ENCODE measurements at places on chromosomes 7 and 10.

- DNase-seq, result no peak
These were observed 44.0 kb upstream of the TNRC18 start for GRCh38 chr7:5467645-5468044.

DNA sequence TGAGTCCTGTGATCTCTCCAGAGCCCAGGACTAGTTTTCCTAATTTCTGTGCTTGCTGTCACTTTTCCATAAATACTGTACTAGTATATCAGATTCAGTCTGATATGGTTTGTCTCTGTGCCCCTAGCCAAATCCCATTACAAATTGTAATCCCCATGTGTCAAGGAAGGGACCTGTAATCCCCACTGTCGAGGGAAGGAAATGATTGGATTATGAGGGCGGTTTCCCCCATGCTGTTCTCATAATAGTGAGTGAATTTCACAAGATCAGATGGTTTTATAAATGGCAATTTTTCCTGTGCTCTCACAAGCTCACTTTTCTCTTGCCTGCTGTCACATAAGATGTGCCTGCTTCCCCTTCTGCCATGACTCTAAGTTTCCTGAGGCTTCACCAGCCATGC lies 54.8 kb upstream of the IFRD1 start:
- DNase-seq, result no peak

GRCh38 chr7:134690614-134691504 lies 44.2 kb downstream of the BPGM start:
- DNase-seq, result no peak

- DNase-seq, result no peak
These were observed 76.7 kb downstream of the ANK3 start for GRCh38 chr10:60312818-60313588.

DNA sequence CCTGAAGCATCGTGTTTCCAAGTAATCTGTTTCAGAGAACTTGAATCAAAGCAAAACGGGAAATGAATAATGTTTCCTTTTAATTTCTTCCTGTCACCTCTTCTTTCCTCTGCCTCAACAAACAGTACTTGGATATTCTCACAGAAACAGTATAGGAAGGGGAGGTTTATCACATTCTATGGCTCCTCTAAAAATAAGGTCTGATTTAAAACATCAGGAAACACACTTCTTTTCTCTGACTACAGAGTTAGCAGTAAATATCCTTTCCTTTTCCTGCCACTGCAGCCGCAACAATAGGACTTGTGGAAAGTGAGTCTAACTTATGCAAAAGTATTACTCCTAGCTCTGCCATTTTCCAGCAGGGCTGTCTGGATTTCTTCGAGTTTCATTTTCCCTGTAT lies 62.3 kb downstream of the CH25H start:
- DNase-seq, result no peak

- no peak for DNase-seq
These were observed 20.6 kb upstream of the GDI2 start for GRCh38 chr10:5833814-5834213.

DNA sequence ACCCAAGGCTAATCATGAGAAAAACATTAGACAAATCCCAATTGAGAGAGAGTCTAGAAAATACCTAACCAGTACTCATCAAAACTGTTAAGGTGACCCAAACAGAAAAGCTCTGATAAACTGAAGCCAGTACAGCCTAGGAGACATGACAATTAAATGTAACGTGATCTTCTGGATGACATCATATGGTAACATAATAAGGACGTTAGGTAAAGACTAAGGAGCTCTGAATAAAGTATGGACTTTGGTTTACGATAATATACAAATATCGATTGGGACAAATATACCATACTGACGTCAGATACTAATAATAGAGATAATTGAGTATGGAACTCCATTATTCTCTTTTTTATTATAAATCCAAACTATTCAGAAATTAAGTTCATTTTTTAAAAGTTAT lies 561.1 kb upstream of the STEAP1 start:
- no peak for DNase-seq

- no peak for DNase-seq
These were observed 26.0 kb upstream of the GLI3 start for GRCh38 chr7:42262964-42263363.

DNA sequence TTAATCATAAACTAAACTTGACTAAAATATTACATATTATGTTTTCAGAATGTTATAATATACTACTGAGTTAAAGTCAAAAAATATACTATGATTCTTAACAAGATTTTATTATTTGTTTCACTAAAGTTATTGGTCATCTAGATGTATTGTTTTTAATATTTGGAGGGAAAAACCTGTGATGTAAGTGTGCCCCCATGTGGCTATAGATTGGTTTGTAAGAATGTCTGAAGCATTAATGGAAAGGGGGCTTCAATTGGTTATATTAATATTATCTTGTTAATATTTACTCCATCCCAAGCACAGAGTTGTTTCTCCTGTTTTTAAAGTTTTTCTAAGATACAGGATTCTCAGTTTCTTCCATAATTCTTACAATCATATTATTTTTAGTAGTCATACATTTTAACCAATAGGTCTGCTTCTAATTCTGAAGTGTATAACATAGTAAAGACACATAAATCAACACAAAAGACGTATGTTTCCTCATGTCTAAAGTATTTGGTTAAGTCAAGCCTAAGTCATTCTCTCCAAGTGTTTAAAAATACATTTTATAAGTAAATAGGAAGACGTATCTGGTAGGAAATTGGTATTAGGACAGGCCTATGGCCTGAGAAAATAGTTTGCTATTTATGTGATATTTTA lies 58.0 kb downstream of the GNAT3 start:
- no peak for DNase-seq

- no peak for DNase-seq
These were observed 95.4 kb downstream of the CREB5 start for GRCh38 chr7:28507525-28508282.

DNA sequence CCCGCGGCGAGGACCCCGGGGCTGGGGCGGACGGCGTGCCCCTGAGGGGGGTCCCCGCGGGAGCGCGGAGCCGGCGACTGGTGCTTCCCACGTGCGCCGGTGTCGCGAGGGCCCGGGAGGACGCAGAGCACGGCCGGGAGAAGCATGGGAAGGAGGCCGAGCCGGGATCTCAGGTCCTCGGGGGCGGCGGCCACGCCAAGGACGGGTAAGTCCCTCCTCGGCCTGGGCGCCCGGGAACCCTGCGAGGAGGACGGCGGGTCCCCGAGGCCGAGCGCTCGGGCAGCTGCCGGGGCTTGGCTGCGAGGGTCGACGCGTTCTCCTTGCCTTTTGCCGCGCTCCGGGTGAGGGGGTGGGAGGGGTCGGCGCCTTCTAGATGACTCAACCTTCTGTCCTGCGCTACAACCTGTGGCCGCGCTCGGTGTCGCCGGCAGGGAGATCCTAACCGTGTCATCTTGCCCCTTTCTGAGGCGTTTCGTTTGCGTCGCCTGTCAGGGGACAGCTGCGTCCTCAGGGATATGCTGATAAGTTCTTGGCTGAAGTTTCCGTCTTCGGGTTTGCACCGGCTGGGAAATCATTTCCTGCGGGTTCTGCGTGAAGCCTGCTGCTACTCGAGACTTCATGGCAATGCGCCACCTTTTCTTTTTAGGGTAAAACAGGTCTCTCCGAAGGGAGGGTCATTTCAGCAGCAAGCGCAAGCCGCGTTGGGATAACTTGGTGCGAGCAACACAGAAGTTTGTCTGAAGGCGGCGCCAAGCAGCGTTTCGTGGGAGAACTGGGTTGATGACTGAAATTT lies 529 bp downstream of the TASOR2 start:
- peak; percentile 90 for DNase-seq

DNA sequence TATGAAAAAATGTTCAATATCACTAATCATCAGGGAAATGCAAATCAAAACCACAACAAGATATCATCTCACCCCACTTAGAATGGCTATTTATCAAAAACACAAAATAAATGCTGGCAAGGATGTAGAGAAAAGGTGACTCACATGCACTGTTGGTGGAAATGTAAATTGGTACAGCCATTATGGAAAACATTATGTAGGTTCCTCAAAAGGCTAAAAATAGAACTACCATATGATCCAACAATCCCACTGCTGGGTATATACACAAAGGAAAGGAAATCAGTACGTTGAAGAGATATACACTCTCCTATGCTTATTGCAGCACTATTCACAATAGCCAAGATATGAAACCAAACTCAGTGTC lies 50.2 kb downstream of the CDK1 start:
- no peak for DNase-seq

GRCh38 chr10:84155521-84155920 lies 16.2 kb downstream of the GHITM start:
- DNase-seq, result no peak

DNA sequence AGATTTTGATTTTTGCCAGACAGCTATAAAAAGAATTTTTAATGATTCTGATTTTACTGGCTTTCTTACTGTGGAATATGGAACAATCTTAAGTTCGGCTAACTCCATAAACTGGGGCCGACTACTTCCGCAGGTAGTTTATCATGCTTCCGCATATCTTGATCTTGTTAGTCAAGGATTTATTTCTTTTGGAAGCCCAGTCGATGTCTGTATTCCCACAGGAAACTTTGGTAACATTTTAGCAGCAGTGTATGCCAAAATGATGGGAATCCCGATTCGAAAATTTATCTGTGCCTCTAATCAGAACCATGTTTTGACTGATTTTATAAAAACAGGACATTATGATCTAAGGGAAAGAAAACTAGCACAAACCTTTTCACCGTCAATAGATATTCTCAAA lies 8.1 kb downstream of the THNSL1 start:
- DNase-seq, result no peak

- DNase-seq, result no peak
These were observed 26.3 kb downstream of the CRCP start for GRCh38 chr7:66140924-66141323.

DNA sequence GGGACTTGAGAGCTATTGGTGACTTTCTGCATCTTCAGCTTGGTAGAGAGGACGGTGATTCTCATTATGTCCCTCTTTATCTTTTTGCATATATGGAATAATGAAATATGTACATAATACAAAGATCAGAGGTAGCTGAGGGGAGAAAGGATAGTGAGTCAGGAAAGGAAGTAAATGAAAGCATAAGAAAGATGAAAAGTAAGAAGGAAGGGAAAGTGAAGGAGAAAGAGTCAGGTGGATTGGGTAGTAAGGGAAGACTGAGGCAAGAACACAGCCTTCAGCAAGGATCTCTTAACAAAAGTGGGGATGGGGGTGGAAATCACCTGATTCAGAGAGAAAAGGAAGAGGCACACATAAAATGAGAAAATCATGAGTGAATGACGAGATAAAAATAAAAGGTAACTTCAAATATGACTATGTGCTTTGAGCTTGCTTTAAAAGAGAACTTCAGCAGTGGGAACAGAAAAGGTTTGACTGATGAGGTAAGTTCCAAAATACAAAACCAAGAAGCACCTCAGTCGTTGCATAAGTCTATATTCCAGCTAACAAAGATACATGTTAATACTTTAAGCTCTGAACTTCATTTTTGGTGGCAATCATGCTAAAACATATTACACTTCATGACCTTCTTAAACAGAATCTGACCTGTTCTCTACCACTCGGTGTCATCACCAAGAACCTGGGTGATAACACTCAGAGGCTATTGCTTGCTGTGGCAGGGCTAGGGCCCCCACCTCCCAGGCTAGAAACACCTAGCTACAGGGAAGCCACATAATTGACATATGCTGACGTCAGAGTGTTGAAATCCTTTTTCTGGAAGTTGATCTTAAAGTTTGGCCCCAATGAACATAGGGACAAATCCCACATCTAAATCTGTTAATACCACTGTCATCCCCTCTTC lies 32.9 kb downstream of the NRCAM start:
- no peak for DNase-seq

DNA sequence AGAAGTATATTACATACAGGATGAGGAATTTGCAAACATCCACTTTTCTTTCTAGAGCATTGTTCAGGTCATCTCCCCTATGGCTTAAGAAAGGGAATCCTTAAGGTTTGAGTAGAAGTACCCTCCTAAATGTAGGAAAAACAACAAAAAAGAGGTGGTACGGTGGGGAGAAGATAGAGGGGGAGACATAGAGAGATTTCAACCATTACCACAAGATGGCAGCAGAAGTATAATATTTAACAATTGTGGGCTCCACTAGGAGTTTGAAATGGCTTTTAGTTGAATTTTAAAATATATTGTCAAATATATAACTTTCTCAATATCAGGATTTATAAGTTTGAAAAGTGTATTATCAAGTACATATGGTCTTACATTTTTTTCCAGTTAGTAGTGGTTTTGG lies 72.7 kb upstream of the PRKG1 start:
- no peak for DNase-seq

DNA sequence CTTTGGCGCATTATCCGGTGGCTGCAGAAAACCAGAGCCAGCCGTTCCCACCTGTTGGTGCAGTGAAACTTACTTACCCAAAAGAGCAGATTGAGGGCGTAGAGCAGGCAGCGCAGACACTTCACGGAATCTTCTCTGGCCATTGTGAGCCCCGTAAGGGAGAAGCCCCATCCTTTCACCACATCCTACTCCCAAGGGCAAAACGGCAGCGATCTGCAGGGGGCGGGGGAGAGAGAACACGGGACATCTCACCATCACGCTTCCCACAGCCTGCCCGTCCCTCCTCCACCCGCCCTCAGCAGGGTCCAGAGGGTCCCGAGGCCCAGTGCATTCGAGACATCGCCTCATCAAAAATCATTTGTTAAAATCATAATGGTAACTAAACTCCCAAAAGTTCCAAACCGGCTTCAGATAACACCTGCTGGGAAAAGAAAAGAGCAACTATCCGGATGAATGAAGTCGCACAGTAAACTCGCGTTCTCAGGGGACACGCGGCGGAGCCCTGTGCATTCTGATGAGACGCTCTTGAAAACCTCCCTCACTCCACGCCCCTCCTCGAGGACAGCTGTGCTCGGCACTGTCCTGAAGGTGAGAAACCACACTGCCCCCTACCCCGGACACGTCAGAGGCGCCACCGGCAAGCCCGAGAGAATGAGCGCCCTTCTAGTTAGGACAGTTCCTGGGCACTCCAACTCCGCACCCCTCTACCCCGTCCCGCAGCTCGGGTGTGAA lies 1.2 kb downstream of the TSPAN12 start:
- DNase-seq, result peak; percentile 64

- no peak for DNase-seq
These were observed 35.2 kb upstream of the FZD1 start for GRCh38 chr7:91228927-91229558.

DNA sequence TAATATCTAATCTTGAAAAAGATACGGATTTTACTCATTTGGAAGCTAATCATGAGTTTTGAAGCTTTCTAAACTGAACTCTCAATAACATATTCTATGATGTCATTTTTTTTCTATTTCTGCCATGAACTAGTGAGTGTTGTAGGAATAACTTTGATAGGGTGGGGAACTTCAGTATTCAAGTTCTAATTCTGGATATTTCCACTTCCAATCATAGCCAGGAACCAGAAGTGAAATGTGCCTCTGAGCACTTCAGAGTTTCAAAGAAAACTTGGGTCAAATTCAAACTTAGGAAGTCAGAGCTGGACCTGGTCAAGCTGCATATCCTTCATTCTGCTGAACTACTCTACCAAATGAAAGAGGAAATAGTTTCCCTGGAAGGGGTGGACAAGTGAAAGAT lies 847 bp downstream of the AGMO start:
- no peak for DNase-seq

DNA sequence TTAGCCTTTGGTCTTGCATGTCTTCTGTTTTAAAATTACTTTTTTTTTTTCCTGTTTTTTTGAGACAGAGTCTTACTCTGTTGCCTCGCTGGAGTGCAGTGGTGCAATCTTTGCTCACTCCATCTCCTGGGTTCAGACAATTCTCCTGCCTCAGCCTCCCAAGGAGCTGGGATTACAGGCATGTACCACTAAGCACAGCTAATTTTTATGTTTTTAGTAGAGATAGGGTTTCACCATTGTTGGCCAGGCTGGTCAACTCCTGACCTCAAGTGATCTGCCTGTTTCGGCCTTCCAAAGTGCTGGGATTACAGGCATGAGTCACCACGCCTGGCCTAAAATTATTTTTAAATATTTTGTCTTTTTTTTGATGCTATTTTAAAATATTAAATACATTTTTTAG lies 38.5 kb downstream of the MLLT10 start:
- DNase-seq, result peak; percentile 27
